CD8-positive, alpha-beta memory T cell (primary cell): ENCODE measurements at places on chromosomes 2 and 18. TPM values are rescaled to one million over a fixed set of nuclear protein-coding genes. Genes with fewer than 3 reads are reported as not detected.

DNA sequence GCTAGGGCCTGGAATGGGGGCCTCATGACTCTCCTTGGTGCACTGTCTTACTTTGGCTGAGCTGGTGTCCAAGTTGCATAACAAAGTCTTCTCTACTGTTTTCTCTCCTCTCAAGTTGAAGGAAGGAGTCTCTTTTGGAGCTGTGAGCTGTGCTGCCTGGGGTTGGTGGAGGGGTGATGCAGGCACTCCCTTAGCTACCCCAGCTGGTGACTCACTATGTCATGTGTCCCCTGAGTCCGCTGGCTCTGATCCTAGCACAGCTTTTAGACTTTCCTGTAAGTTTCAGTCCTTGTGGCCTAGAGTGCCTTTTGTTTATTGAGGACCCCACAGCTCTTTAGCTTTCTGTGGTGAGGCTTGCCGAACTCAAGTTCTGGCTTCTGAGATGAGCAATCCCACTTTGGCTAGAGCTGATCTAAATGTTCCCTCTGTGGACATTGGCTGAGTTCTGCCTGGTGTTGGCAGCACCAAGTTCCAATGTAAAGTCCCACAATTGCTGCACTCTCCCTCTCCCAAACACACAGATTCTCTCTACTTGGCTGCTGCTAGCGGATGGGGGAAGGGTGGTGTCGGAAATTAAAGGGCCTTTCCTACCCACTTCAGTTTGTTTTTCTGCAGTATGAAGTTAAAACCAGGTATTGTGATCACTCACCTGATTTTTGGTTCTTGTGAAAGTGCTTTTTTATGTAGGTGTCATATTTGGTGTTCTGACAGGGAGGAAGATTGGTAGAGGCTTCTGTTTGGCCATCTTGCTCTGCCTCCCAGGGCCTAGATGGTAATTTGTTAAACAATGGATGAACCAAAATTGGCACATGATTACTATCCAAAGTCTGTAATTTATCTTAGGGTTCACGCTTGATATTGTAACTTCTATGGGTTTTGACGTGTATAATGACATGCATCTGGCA is 83.2 kb downstream of the COMMD1 start:
- no peaks in the 10 kb centered on the region for H3K36me3 ChIP-seq
- no peak overlapping the region for H3K27ac ChIP-seq
- no peaks in the 10 kb centered on the region for H3K4me1 ChIP-seq
- H3K4me3 ChIP-seq, result no peak overlapping the region
- no peaks in the 10 kb centered on the region for H3K27me3 ChIP-seq

DNA sequence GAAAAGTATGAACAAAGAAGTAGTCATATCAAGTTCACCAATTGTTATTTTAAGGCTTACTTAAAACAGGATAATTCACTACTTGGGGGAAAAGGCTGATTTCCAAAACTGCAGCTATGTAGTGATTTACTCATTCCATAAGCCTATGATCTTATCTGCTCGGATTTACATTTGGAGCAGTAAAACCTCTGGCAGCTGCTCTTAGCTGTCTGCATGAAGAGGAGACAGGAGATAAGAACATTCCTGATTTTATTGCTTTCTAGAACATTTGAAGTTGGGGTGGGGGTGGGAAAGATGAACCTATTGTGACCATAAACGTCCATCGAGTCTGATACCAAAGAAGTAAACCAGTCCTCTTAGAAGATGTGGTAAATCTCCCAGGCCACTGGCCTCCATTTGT is 120.9 kb downstream of the MMADHC start:
- no peak overlapping the region for H3K27ac ChIP-seq
- no peaks in the 10 kb centered on the region for H3K36me3 ChIP-seq
- H3K4me3 ChIP-seq, result no peak overlapping the region
- H3K4me1 ChIP-seq, result no peaks in the 10 kb centered on the region

DNA sequence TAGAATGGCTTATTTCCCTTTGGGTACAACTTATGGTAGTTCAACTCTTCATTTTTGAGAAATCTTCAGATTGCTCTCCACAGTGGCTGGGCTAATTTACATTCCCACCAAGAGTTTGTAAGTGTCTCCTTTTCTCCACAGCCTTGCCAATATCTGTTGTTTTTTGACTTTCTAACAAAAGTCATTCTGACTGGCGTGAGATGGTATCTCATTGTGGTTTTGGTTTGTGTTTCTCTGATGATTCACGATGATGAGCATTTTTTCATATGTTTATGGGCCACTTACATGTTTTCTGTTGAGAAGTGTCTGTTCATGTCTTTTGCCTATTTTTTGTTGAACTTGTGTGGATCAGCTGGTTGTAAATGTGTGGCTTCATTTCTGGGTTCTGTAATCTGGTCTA is 871.0 kb downstream of the EPHA4 start:
- no peaks in the 10 kb centered on the region for H3K36me3 ChIP-seq
- H3K27me3 ChIP-seq, result no peaks in the 10 kb centered on the region
- no peaks in the 10 kb centered on the region for H3K4me1 ChIP-seq
- no peak overlapping the region for H3K27ac ChIP-seq
- DNase-seq, result no peak
- H3K4me3 ChIP-seq, result no peak overlapping the region

GRCh38 chr18:67520351-67520921 is 3.9 kb upstream of the DSEL start:
- H3K4me3 ChIP-seq, result no peak overlapping the region
- no peak overlapping the region for H3K27ac ChIP-seq
- H3K36me3 ChIP-seq, result no peaks in the 10 kb centered on the region
- H3K27me3 ChIP-seq, result no peaks in the 10 kb centered on the region

DNA sequence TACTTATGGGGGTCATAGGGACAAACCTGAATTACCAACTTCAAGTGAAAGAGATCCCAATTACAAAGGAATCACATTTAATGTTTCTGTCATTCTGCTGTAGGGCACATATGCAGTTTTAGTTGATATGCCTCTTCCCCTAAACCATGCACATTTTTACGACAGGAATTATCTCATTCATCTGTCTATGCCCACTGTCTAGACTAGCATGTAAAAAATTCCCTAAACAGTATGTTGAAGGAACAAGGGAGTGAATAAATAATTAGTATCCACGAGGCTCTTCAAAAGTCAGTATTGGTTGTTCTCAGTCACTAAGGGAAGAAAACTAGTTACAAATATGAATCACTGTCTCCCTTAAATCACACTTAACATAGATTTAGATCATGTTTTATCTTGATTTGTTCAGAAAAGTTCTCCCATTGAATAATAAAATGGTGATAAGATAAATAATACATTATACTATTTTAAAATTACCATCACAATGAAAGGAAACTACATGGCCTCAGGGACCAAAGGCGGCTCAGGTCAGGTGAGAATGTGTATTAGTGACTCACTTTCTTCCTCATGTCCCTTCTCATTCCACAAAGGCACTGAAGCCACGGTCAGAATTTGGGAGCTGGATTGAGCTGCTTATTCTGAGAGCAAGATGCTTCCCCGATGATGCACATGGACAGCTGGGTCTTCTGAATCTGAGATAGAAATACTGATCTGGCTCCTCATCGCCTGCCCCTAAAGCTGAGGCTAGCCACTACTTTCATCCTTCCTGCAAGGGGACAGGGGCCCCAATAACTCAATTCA is 29.1 kb downstream of the DYM start:
- H3K27ac ChIP-seq, result no peak overlapping the region
- no peak overlapping the region for H3K4me3 ChIP-seq
- H3K27me3 ChIP-seq, result no peaks in the 10 kb centered on the region
- H3K36me3 ChIP-seq, result peaks cover 5% of the 10 kb centered on the region
- no peak for DNase-seq
- no peaks in the 10 kb centered on the region for H3K4me1 ChIP-seq

GRCh38 chr2:173523497-173523896 is 168.8 kb downstream of the CDCA7 start:
- H3K4me1 ChIP-seq, result no peaks in the 10 kb centered on the region
- H3K27me3 ChIP-seq, result no peaks in the 10 kb centered on the region
- H3K36me3 ChIP-seq, result no peaks in the 10 kb centered on the region

GRCh38 chr2:100285011-100285410 is 37.3 kb downstream of the LONRF2 start:
- no peaks in the 10 kb centered on the region for H3K27me3 ChIP-seq
- no peak overlapping the region for H3K4me3 ChIP-seq
- no peaks in the 10 kb centered on the region for H3K4me1 ChIP-seq
- no peak overlapping the region for H3K27ac ChIP-seq

- no peaks in the 10 kb centered on the region for H3K4me1 ChIP-seq
- DNase-seq, result no peak
- H3K4me3 ChIP-seq, result no peak overlapping the region
- no peaks in the 10 kb centered on the region for H3K27me3 ChIP-seq
- no peaks in the 10 kb centered on the region for H3K36me3 ChIP-seq
These were observed 363.5 kb upstream of the KLHL29 start for GRCh38 chr2:23021311-23022120.

- H3K4me3 ChIP-seq, result no peak overlapping the region
- DNase-seq, result no peak
- no peaks in the 10 kb centered on the region for H3K36me3 ChIP-seq
- no peak overlapping the region for H3K27ac ChIP-seq
- H3K4me1 ChIP-seq, result peaks cover 8% of the 10 kb centered on the region
These were observed 138.4 kb upstream of the NOSTRIN start for GRCh38 chr2:168663993-168664392.

OTX1 gene
- not detected for total RNA-seq

GCG gene
- total RNA-seq, result not detected

ABCG8 gene
- total RNA-seq, result not detected

ANKRD62 gene
- not detected for total RNA-seq
